A549 treated with DMSO at 1 μM for 4 hours (cell line): ENCODE measurements at places on chromosomes 7 and 10. TPM values are rescaled to one million over a fixed set of nuclear protein-coding genes. Genes with fewer than 3 reads are reported as not detected.

Gene CHN2
- 0.06 TPM in 1 of 5 replicates, not detected in the others for total RNA-seq

Gene SNCG
- 6.6 to 12.9 TPM (median 11.5 TPM) in 5 replicates for total RNA-seq

Gene SPDYE1
- total RNA-seq: not detected in 5 replicates

Gene AKR1C8
- 0.32 to 0.49 TPM in 2 of 5 replicates, not detected in the others for total RNA-seq

Gene ANKRD1
- total RNA-seq: 3.8 to 10.5 TPM (median 7.1 TPM) in 5 replicates

Gene TACC2
- 90.6 to 96.2 TPM (median 91.1 TPM) in 5 replicates for total RNA-seq

Gene BZW2
- 93.5 to 108 TPM (median 102 TPM) in 5 replicates for total RNA-seq

Gene NPFFR1
- 0.01 TPM in 2 of 5 replicates, not detected in the others for total RNA-seq

Gene SEMA3C
- total RNA-seq: 46.4 to 76.0 TPM (median 61.3 TPM) in 5 replicates

Gene METTL27
- total RNA-seq: 9.0 to 12.3 TPM (median 10.8 TPM) in 5 replicates

Gene ZNF853
- 1.9 to 3.0 TPM (median 2.3 TPM) in 5 replicates for total RNA-seq

Gene OR2A12
- not detected in 5 replicates for total RNA-seq

Gene SLIT1
- total RNA-seq: 0.03 to 0.07 TPM (median 0.04 TPM) in 5 replicates

Gene SFRP4
- total RNA-seq: 3.5 to 4.6 TPM (median 3.9 TPM) in 5 replicates

Gene OR9A2
- total RNA-seq: not detected in 5 replicates

Gene PPP1R17
- total RNA-seq: not detected in 5 replicates

Gene OR6B1
- not detected in 5 replicates for total RNA-seq

Gene CYP2E1
- total RNA-seq: 0.19 to 0.30 TPM (median 0.28 TPM) in 5 replicates

Gene PTN
- not detected in 5 replicates for total RNA-seq

Gene LHFPL3
- not detected in 5 replicates for total RNA-seq

Gene RAPGEF5
- 0.10 to 0.18 TPM (median 0.17 TPM) in 5 replicates for total RNA-seq

Gene TEX47
- total RNA-seq: not detected in 5 replicates

Gene ASB13
- total RNA-seq: 19.2 to 24.6 TPM (median 22.5 TPM) in 5 replicates
